Stimulated activated CD4-positive, alpha-beta T cell treated with anti-CD3 and anti-CD28 coated beads, TNF-alpha, amount 100 ng/mL, for 4 hours (primary cell): ENCODE measurements at places on chromosomes 3 and 15.

DNA sequence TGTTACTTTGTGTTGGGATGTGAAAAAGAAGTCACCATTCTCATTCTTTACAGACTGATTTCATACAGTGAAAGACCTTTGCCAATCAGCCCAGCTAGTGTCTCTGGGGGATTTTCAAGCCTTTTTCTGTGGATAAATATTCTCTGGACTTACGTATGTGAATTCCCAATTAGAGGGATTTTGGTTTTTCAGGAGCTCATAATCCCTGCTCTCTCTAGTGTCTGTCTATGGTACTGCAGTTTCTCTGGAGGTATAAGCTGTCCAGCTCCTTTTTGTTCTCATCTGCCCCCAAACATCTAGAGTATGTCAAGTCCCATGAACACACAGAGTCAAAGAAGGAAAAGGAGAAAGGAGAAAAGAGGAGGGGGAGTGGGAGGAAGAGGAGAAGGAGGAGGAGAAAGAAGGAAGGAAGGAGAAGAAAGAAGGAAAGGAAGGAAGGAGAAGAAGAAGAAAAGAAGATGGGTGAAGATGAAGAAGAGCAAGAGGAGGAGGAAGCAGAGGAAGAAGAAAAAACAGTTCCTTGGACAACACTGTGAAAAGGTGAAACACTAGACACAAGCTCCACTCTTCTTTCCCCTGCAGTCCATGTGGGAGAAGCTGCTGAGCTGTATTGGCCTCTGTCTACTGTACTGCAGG lies 218.6 kb downstream of the GREM1 start:
- DNase-seq: no peak

DNA sequence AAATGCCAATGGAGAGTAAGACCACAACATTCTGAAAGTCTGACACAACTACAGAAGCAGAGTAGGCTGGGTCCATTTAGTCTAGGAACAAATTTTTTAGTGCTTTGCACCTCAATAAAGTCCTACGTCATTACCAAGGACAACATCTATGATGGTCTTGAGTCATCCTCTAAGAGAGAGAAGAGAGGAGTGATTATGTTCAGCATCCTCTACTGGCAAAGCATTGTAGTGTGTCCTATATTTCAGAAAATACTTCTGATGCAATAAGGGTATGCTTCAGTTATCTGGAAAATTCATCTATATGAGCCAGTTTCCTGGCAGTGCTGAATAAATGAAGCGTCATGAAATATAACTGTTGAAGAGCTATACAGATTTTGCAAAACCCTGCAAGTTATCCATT lies 95.6 kb downstream of the P2RY1 start:
- no peak for DNase-seq

GRCh38 chr15:59997070-59997701 lies 6.9 kb upstream of the FOXB1 start:
- DNase-seq: no peak

DNA sequence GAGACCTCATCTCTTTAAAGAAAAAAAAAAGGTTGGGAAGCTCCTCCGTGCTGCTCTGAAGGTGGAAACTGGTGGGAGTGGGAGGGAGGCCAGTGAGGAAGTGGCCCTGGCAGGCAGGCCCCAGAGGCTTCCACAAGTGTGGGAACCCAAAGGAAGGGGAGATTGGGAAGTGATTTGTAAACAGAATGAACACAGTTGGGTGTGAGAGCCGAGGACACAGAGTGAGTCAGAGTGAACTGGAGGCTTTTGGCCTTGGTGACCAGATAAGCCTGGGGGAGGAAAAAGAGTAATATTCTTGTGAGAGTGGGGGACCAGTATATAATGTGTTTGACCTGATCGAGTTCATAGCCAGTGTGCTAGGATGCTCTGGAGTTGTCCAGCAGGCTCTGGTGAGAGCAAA lies 23.0 kb downstream of the MKRN2 start:
- no peak for DNase-seq

GRCh38 chr3:151165226-151165625 lies 37.8 kb downstream of the GPR171 start:
- no peak for DNase-seq
